COR-L47 (cell line): ENCODE measurements at places on chromosomes 16 and 17.

DNA sequence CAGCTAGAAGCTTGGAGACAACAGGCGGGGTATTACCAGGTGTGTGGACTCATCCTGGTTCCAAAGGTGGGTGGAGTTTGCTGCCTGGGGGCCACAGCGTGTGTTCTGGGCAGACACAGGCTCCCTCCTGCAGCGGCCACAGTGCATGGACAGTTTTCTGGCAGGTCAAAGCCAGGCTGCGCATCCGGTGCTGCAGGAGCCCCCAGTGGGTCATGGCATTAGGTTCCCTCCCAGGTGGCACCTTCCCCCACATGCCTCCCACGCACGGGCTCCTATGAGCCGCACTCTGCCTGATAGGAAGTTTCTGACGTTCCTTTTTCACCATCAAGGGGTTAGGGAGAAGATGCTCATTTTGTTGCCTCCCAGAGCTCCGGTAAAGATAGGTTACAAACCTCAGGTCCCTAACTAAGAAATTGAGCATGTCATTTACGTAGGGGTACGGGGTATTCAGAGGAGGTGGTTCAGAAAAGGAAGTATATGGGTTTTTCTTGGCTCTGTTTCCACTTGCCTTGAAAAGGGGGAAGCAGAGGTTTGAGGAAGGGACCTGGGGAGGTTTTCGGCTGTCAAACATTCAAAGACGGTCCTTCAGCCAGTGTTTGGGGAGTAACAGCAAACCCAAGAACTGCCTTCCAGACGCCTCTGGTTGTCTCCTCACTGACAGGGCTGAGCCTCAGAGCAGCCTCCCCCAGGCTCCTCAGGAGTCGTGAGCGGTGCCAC is 32.7 kb upstream of the NAT9 start:
- peak; percentile 78 for DNase-seq

GRCh38 chr17:43531955-43532354 is 14.2 kb downstream of the ETV4 start:
- no peak for DNase-seq

DNA sequence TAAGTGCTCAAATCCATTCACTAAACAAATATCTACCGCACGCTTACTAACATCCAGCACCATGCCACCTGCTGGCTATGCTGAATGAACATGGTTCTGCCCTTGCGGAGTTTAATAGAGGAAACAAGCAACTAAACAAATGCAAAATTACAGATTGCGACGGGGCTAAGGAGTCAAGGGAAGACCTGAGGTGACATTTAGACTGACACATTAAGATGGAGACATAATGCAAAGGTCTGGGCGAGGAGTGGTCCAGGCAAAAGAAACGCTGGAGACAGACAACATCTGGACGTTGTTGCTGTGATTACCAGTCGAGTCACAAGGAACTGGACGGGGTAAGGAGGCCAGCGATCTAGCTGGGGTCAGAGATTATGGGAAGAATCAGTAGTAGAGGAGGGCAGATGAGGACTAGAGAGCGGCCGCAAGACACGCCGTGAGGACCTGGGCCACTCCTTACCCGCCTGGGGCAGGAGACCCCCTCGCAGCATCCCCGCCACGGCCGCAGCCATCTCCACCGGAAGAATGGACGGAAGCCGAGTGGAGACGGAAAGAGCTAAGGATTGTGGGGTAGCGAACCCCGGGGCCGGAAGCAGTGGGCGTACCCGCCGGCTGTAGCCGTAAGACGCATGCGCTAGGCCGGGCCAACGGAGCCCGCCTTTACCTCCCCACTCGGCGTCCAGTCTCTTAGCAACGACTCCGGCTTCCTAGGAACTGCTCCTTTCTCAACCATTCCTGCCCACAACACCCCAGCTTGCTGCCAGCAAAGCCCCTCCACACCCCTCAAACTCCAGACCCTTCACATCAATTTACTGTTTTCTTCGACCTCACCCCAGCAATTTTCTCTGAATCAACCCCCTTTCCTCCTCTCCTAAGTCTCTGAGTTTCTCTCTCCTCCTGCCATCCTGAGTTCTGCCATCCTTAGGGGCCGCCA is at the start of the genes LRRC46 and MRPL10:
Gene LRRC46 (plus strand): TSS at position 668 of the 931 bp plus-strand sequence. CDS start 320 bp downstream, outside the sequence.
Gene MRPL10 (minus strand): TSS at position 539 of the 931 bp plus-strand sequence. CDS start 30 bp downstream, at position 509.
- peak; percentile 92 for DNase-seq

DNA sequence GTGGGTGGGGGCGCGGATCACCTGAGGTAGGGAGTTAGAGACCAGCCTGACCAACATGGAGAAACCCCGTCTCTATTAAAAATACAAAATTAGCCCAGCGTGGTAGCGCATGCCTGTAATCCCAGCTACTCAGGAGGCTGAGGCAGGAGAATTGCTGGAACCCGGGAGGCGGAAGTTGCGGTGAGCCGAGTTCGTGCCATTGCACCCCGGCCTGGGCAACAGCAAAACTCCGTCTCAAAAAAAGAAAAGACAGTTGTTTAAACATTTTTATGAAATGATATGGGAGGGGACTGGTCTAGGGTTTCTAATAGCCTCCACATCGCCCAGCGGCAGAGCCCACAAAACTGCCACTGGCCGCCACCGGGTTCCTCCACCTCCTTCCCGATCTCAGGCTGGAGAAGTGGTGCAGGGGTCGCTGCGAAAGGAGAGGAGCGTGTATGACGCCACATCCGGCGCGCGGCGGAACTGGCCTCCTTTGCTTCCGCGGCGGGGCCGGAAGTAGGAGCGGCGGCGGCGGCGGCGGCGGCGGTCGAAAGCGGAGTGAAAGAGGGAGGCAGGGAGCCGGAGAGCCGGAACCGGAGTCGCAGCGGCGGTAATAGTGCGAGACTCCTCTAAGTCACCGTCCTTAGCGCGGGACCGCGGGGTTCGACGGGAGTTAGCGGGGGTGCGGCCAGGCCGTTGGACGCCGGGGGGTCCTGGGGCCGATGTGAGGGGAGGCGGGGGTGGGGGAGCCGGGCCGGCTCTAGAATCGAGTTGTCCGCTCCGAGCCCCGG is at the start of gene PPP4C:
Gene PPP4C (plus strand): TSS at position 492 of the 773 bp plus-strand sequence. CDS start 384 bp downstream, outside the sequence.
- peak; percentile 78 for DNase-seq

GRCh38 chr16:50068550-50068949 is 2.8 kb downstream of the HEATR3 start:
- DNase-seq = no peak

DNA sequence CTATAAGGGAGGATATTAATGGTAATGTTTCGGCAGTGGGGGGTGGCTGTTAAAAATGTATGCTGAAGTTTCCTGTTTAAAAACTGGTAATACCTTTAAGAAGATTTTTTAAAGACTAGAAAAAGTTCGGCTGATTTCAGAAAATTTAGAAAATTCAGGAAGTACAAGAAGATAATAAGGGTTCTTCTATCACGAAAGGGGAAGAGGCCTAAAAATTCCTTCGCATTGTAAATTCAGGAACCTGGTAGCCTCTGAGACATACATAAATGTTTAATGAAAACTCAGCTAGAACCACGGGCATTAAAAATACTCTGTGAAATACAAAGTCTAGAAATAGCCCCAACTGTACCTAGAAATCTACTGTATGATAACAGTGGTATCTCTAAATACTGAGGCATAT is 181.2 kb downstream of the PARN start:
- DNase-seq = no peak

DNA sequence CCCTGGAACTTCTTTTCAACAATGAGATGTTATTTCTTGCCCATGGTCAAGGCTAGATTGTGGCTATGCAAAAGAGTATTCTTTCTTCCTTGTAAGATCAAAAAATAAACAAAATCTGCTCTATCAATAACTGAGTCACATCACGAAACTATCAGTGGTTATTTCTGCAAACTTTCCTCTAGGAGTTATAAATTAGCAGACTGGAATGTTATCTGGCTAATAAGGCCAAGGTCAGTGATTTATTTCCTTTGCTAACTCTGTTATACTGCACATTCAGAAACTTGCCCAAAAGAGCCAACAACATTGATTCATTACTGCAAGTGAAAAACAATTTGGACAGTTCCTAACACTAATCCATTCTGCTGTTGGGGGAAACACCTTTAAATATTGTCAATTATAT is 5.0 kb downstream of the ARL6IP1 start:
- no peak for DNase-seq

DNA sequence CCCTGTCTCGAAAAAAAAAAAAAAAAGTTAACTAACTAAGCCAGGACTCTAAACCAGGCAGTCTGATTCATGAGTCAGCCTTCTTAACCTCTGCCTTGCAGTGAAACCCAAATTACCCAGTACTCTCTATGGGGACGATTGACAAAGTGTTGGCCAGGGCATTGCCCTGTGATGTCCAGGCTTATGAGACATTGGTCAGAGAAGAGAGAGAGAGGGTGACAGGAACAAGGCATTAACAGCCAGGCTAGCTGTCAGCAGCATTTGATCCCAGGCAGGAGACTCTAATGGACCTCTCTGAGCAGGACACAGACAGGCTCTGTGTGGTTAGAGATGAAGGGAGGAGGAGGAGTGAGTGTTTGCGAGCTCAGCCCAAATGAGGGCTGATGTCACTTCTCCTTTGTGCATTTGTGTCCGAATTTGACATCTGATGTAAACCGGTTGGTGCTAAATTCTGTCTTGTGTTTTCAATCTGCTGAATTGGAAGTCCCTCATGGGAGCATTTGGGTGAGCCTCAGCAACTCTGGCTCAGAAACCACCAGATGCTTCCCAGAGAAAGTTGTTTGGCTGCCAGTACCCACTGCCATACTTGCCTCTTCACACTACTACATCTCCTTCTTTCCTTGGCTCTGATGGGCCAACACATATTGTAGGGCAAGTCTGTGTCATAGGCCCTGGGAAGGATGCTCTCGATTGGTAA is 4.3 kb upstream of the MYL4 start:
- DNase-seq = no peak

DNA sequence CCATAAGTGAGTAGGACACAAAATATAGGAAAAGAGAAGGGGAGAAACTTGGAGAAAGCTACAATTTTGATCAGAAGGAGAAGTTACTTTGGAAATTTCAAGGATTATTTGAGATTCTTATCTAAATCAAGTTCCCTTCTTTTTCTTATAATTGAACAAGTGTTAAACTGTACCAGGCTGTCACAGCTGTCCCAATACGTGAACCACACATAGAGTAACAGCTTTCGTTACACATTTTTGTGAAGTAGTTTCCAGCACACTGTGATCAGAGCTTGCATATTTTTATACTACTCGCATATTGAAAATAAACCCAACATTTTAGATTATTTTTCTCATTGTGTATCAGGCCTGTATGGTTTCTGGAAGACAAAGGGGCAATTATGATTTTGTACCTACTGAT is 412.8 kb upstream of the PSMD7 start:
- DNase-seq = no peak

DNA sequence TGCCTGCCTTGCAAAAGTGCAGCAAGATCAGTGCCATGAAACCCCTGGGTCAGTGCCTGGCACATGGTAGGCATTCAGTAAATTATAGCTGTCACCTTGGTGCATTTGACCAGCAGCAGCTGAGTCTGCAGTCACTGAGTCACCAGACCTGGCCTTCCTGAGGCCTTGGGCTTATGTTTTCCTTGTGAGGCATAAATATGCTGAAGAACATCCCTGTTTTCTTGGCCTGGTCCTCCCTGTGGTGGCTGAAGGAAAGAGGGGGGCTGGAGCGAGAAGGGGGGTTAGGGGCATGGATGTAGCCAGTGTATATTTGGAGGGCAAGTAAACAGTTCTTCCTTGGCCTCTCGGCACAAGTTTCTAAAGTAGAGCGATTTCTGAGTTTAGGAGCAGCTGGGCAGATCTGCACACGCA is 26.5 kb downstream of the EPN2 start:
- no peak for DNase-seq

DNA sequence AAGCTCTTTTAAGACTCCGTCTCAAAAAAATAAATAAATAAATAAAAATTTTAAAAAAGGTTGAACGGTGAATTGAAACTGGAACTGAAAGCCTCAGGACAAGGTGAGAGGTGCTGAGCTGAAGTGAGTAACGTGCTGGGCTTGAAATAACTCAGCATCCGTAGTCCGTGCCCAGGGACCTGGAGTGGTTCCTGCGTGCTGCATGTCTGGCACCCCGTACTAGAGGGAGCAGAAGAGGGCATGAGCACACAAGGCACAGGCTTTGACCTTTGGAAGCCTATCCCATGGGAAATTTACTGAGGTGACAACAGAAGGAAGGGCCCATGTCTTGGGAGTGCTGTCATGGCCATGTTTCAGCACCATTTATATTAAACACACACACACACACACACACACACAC is 4.5 kb upstream of the MEIOB start:
- DNase-seq = no peak

DNA sequence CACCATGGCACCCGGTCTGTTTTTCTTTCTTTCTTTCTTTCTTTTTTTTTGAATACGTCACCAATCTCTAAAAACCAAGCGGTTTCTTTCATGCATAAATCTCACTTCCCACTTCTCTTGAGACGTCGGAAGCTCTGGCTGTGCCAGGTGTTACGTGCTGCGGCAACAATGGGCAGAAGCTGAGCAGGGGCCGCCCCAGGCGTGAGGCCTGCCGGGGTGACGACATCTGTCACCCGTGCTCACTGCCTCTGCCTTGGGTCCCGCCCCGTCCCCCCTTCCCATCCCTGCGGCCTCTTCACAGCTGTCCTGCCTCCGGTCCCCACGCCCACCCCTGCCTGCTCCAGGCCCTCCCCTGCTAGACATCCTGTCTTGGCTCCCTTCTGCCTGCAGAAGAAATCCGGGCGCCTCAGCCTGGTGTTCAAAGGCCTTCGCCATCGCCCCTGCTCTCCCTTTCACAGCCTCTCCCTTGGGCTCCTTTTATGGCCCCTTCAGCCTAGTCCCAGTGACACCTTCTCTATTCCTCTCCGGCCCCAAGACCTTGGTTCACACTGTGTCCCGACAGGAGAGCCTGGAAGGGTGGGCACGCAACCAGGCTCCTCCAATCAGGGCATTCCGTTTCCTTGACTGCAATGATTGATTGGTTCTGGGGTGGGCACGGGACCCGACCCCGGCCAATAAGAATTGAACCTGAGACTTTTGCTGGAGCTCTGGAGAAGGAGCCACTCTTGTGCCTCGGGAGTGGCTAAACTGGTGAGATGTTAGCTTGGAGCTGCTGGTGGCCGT is 4.8 kb downstream of the P2RX1 start:
- no peak for DNase-seq

GRCh38 chr16:47965439-47965838 is 190.4 kb downstream of the ABCC12 start:
- DNase-seq = peak; percentile 28

DNA sequence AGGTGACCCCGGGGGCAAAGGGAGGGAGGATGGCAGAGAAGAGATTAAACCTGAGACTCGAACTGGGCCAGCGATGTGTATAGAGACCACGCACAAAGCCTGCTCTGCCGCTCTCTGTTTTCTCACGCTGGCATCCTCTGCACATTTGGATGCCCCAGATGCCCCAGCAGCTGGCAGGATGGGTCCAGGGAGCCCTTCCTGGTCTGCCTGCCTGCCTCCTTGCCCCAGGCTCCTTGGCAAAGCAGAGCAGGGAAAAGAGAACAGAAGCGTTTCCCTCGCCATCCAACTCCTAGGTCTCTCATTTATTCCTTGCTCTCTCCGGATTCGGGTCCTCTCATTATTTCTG is 5.2 kb upstream of the PIPOX start:
- DNase-seq = no peak

DNA sequence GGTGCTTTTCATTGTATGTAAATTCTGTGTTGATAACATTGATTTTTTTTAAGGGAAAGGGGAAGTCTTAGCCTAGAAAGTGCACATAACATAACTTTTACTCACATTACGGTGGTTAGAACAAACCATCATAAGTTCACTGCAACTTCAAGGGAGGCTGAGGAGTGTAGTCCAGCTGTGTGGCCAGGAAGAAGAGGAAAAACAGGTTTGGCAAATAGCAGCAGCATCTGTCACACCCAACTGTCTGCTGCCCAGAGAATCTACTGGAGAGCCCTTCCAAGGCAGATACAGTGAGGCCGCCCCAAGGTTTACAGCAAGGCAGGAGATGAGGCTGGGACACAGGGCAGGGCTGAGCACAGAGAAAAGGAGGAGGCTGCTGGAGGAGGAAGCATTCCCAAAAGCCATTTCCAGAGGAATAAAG is 60.6 kb downstream of the AIPL1 start:
- DNase-seq = no peak
